ENCODE measurements at places on chromosomes 5 and 9. TPM values are rescaled to one million over a fixed set of nuclear protein-coding genes. Genes with fewer than 3 reads are reported as not detected.

GRCh38 chr5:102682101-102682647, 72.9 kb upstream of the PAM start:
- DNase-seq = no peak

TAS2R1 gene
- total RNA-seq = not detected

OCLN gene
- total RNA-seq = 4.4 TPM

- peak; percentile 73 for DNase-seq
Measured at GRCh38 chr9:98516205-98516896, 192.4 kb downstream of the GABBR2 start.

- no peak for DNase-seq
Measured at GRCh38 chr5:55850839-55851674, at the start of gene IL31RA. Gene IL31RA, plus strand, starts transcription at chr5:55851357. Its CDS starts 214 bp downstream, at chr5:55851571.

DNA sequence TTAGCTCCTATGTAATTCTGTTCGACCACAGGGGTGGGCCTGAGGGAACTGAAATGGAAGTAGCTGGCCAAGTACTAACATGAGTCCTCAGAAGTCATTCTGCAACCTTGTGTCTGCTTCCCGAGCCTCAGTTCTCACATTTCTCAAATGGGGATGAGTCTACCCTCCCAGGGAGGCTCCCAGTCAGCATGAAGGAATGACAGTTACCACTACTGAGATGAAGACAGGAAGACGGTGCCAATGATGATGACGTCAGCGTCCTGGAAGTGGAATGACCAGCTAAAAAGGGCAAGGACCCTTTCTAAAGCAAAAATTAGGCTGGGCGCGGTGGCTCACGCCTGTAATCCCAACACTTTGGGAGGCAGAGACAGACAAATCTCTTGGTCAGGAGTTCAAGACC, 6.8 kb downstream of the PIP5KL1 start:
- DNase-seq = no peak

DNA sequence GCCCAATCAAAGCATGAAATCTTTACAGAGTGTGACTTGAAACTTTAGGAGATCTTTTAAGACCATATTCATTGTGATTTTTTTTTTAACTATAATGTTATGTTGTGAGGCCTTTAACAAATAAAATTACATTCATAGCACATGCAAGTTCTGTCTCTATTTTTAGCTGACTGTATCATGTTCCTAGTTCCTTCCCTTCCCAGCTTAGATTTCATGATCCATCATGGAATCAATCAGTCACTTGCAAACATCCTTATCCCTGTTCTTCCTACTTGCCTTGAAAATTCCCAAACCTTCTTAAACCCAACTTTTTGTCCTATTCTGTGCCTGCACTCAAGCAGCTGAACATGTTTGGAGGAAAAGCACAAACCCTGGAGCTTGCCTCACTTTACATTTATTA, 141.8 kb downstream of the DMXL1 start:
- DNase-seq = no peak

DNA sequence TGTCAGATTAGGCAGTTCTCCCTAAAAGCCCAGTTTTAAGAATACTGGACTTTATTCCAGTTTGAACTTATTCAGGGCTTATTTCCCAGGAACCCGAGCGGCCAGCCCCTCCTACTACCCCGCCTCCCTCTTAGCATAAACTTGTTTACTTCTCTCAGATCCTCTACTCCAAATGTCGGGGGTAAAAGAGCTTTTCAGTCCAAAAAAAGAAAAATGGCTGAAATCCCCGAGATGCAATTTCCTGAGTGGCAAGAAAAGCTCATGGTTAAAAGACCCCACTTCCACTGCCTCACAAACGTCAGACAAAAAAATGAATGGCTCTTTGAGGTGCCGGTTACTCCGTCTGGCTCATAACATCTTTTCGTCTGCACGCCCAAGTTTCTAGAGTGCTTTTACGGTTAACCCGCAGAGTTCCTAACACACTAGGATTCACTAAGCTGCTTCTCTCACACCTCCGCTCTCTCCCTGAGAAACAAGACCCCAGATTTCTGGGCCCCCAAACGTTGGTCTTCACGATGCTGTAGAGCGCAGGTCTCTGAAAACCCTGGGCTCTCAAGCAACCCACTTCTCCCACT, 402 bp downstream of the BRD8 start:
- no peak for DNase-seq

GRCh38 chr5:65987982-65988381, 61.6 kb downstream of the ERBIN start:
- no peak for DNase-seq

SELENOP gene
- total RNA-seq = 70.3 TPM

Measured in osteocyte (in vitro differentiated cells).